ENCODE measurements at places on chromosomes 3 and 15.

- no peak for DNase-seq
Measured at GRCh38 chr15:70633103-70633831, 130.1 kb downstream of the UACA start.

DNA sequence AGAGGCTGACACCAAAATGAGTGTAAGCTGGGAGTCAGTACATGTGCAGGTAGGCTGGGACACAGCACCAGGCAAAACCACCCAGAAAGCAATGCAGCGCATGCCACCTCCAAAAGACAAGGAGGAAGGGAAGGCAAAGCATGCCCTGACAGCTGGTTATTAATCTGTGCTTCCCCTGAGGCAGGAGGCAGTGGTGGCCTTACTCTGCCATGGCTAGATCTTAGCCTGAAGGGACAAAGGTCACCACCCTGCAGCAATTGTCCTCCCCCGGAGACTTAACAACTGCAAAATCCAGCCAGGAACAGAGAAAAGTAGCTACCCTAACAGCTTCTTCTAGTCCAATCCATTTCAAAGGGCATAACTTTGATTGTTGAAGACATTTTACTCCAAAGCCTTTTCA is 73.7 kb downstream of the PLD1 start:
- no peak for DNase-seq

DNA sequence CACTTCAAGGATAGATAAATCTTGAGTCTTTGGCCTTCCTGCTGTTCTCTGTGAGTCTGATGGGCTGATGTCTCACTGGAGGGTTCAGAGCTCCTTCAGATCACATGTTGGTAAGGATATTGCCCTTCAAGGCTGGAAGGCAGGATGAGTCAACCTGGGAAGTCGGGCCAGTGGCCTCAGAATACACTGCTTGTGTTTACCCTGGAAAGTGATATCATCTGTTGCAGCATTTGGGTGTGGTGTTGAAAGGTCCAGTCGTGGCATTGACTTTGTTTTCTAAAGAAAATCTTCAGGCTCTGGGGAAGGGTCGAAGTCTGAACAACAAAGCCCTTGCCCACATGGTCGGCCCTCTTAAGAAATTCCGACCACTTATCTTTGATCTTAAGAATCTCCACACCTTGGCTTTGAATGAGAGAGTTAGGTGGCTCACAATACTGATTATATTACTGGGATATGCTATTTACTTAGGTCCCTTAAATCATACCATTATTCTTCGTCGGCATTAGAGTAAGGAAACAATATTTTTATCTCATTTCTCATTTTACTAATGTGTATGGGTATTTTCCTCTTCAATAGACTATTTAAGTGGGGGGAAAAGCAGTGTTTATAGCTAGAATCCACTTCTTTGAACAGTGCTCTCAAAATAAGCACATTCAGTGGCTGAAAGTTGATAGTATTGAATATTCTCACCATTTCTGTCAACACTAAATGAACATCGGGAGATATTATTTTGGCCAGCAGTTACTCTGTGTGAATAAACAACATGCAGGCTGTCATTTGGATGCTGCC is 303.9 kb upstream of the RASGRP1 start:
- DNase-seq = no peak

- no peak for DNase-seq
Measured at GRCh38 chr3:197227780-197228574, 70.4 kb downstream of the DLG1 start.

DNA sequence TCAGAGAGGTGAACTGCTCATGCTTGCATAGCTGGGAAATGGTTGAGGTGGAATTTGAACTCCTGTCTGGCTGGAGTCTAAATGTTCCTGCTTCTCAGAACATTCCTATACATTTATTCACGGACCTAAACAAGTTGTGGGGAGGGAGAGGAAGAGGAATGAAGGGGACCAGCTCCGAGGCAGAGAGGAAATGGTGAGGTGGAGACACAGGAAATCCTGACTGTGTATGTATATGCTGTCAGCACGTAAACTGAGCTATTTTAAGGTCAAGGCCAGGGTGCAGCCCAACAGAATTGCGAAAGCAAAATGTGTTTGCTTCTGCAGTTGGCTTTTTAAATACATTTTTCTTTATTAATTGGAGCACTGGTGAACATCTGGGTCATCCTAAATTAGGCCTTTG is 74.1 kb upstream of the POMGNT2 start:
- no peak for DNase-seq

GRCh38 chr3:50297384-50297775 is 1.8 kb downstream of the HYAL3 start:
- no peak for DNase-seq

DNA sequence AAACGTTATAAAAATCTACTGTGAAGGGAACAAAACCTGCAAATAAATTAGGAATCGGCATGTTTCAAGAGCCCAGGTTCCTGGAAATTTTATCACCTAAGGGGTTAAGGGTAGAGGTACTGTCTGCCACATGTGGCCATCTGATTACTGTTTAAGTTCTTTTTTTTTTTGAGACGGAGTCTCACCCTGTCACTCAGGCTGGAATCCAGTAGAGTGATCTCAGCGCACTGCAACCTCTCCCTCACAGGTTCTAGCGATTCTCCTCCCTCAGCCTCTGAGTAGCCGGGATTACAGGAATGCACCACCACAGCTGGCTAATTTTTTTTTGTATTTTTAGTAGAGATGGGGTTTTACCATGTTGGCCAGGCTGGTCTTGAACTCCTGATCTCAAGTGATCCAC is 35.8 kb downstream of the UQCC5 start:
- no peak for DNase-seq

DNA sequence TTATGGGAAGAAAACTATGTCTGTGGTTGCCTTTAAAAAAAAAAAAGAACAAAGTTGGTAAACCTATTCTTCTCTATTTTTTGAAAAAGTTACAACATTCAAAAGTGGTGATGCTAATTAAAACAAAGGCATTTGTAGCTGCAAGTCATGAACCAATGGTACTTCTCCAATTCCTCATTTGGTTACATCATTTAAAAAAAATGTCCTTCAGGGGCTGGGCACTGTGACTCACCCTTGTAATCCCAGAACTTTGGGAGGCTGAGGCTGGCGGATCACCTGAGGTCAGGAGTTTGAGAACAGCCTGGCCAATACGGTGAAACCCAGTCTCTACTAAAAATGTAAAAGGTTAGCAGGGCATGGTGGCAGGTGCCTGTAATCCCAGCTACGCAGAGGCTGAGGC is 574.6 kb downstream of the VGLL3 start:
- no peak for DNase-seq

- no peak for DNase-seq
Measured at GRCh38 chr15:85955501-85956391, 123.9 kb upstream of the AGBL1 start.

- DNase-seq = no peak
Measured at GRCh38 chr3:24141548-24141947, 196.5 kb downstream of the NR1D2 start.

DNA sequence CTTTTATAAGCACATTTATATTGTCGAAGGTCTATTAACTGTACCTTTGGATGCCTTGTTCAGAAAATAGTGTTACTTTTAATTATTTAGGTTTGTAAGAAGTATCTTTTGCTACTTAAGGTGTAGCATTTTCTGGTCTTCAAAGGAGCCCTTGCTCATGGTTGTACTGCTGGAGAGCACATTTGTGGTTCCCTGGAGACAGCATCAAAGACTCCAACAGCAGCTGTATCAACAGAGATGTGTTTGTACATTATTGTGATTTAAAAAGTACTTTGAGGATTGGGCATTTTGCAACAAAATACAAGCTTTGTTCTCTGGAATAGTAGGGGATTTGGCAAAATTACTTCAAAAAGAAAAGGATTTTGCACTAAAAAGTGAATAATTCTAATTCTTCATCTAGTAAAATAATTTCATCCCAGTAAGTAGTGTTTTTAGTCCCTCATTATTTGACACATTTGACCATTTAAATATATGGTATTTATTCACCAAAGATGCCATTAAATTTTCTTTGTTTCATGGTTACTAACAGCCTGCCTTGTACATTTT is 16.5 kb downstream of the TBC1D23 start:
- peak; percentile 94 for DNase-seq

GRCh38 chr3:121654493-121655385 is 6.0 kb downstream of the HCLS1 start:
- DNase-seq = no peak

- DNase-seq = no peak
Measured at GRCh38 chr3:146274833-146275232, 23.9 kb upstream of the PLSCR4 start.

DNA sequence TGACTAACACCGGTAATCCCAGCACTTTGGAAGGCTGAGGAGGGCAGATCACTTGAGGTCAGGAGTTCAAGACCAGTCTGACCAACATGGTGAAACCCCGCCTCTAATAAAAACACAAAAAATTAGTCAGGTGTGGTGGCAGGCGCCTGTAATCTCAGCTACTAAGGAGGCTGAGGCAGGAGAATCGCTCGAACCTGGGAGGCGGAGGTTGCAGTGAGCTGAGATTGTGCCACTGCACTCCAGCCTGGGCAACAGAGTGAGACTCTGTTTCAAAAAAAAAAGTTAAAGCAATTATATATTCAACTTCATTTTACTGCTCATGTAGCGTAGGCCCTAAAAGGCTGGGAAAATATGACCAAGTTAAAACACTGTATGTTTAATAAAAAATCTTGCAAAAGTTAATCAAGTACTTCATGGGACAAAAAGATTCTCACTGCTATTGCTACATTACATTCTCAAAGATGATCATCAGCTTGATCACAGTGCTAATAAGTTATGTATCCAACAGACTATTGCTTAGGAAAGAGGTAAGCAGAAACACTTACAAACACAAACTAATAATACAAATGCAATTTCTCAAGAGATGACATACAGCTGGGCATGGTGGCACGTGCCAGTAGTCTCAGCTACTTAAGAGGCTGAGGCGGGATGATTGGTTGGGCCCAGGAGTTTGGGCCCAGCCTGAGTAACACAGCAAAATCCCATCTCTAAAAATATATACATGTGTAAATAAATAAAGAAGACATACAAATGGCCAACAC is 2.7 kb downstream of the COPS2 start:
- no peak for DNase-seq

DNA sequence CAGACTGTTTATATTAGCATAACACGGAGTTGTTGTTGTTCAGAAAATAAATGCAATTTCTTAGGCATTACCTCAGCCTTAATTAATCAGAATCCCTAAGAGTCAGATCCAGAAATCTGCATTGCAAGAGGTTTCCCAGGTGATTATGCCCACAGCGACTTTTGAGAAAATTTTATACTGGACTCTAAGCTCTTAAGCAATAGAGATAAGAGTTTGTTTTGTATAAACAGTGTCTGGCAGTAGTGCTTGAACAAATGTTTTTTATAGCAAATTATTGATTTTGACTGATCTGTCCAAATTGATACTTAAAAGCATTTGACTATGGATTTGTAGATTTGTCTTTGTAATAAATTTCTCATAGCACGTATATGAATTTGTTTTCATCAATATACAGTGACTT is 92.8 kb downstream of the ZBBX start:
- DNase-seq = no peak

GRCh38 chr3:85790445-85791030 is 831.7 kb downstream of the CADM2 start:
- DNase-seq = no peak

DNA sequence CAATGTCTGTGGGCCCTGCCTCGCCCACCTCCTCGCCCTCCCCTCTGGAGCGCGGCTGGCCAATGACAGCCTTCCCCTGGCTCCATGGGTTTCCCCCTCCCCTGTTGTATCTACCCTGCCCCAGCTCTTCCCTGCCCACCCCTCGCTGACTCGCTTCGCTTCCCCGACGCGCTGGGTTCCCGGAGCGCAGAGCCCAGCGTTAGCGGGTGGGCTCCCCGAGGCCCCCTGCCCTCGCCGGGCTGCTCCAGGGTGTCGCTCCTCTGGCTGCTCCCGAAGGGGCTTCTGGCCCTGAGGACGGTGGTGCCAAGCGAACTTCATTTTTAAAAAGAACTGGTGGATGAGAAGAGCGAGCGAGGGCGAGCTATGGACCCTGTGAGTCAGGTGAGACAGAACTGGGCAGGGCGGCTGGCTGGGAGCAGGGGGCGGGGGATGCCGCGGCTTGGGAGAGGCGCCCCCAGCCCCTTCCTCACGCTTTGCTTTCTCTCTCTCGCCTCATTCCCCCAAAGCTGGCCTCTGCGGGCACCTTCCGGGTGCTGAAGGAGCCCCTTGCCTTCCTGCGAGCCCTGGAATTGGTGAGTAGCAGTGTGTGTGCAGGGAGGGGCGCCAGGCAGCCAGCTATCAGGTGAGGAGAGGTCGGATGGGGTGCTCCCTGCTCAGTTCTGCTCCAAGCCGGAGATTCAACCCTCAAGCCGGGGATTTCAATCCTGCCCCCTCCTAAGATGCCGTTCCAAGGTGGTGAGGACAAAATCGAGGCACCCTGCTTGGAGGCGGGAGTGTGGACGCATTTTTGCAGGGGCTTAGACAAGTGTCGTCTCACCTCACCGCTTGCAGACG is at the start of gene SYNPR:
Gene SYNPR, plus strand, starts transcription at position 138 of the 834 bp plus-strand sequence.
- no peak for DNase-seq

DNA sequence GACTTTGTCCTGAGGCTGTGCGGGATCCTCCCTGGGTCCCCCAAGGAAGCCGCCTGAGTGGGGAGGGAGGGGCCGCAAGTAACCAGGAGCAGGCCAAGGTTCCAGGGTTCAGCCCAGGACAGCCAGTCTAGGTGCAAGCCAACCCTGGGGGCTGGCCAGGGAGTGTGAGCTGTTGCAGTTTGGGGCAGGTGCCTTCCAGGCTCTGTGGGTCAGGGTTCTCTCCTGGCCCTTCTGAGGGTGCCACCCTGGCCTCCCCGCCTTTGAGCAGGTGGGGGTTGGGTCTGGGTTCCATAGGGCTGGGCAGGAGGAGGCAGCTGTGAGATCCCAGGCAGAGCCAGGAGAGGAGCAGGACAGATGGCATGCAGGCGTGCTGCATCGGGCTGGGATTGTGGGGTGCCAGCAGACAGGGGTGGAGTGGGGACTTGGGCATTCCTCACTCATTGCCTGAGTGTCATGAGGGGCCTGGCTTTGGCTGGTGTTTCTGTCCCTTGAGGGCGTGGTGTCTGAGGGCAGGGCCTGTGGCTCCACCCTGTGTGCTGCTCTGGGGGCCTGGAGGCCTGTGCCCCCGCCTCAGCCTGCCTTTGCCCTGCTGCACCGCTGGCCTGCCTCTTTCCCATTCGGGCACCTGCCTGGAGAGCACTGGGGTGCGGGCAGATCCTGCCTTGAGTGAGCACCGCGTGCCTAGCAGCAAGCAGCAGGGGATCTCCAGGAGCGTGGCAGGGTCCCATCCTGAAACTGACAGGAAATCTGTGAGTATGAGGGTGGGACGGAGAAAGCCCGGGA is 18.4 kb downstream of the KLF13 start:
- DNase-seq = no peak

GRCh38 chr15:99478977-99479376 is 86.8 kb upstream of the MEF2A start:
- no peak for DNase-seq

GRCh38 chr15:67042551-67043142 is 22.8 kb upstream of the SMAD3 start:
- no peak for DNase-seq

DNA sequence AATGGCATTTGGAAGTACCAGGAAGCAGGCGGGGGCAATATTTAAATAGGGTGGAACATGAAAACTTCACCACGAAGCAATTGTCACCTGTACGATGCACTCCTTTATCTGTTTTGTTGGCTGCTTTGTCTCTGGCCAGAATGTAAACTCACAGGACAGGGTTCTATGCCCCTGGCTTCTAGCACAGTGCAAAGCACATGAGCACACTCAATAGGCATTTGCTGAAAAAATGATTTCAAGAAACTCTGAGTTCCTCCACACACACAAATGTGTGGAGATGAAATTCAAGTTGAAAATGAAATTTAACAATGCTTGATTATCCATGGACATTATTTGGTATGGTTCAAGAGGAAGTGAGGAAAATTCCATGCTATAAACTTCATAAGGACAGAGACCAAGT is 229.6 kb upstream of the FEZF2 start:
- DNase-seq = no peak

- DNase-seq = no peak
Measured at GRCh38 chr15:55766676-55767075, 23.7 kb upstream of the PRTG start.

All from NCI-H2081 treated with DMSO at 0.1 percent for 48 hours (cell line).